Activated CD8-positive, alpha-beta T cell treated with anti-CD3 and anti-CD28 coated beads for 36 hours (primary cell): ENCODE measurements at places on chromosomes 2 and 18. TPM values are rescaled to one million over a fixed set of nuclear protein-coding genes. Genes with fewer than 3 reads are reported as not detected.

Gene RELCH
- 18.4 TPM for total RNA-seq

Gene PID1
- total RNA-seq, result not detected

- DNase-seq, result no peak
- no peak overlapping the region for H3K27ac ChIP-seq
- no peak overlapping the region for H3K4me3 ChIP-seq
- H3K36me3 ChIP-seq, result no peaks in the 10 kb centered on the region
- no peaks in the 10 kb centered on the region for H3K4me1 ChIP-seq
Observed at GRCh38 chr2:177972782-177973181, 99.8 kb downstream of the PDE11A start.

- H3K4me3 ChIP-seq, result no peak overlapping the region
- no peak for DNase-seq
- H3K27me3 ChIP-seq, result peaks cover 3% of the 10 kb centered on the region
- no peaks in the 10 kb centered on the region for H3K36me3 ChIP-seq
- no peak overlapping the region for H3K27ac ChIP-seq
- H3K4me1 ChIP-seq, result no peaks in the 10 kb centered on the region
Observed at GRCh38 chr2:121018136-121019061, 266.6 kb downstream of the TFCP2L1 start.

GRCh38 chr2:11433822-11434221 is 32.1 kb downstream of the E2F6 start:
- no peak overlapping the region for H3K27ac ChIP-seq
- H3K36me3 ChIP-seq, result peaks cover 7% of the 10 kb centered on the region
- H3K27me3 ChIP-seq, result no peaks in the 10 kb centered on the region
- peak; percentile 8 for DNase-seq
- peaks cover 2% of the 10 kb centered on the region for H3K4me1 ChIP-seq
- no peak overlapping the region for H3K4me3 ChIP-seq

- H3K4me3 ChIP-seq, result no peak overlapping the region
- no peaks in the 10 kb centered on the region for H3K36me3 ChIP-seq
- no peaks in the 10 kb centered on the region for H3K27me3 ChIP-seq
- peaks cover 17% of the 10 kb centered on the region for H3K4me1 ChIP-seq
Observed at GRCh38 chr2:12262681-12263436, 453.9 kb upstream of the TRIB2 start.

DNA sequence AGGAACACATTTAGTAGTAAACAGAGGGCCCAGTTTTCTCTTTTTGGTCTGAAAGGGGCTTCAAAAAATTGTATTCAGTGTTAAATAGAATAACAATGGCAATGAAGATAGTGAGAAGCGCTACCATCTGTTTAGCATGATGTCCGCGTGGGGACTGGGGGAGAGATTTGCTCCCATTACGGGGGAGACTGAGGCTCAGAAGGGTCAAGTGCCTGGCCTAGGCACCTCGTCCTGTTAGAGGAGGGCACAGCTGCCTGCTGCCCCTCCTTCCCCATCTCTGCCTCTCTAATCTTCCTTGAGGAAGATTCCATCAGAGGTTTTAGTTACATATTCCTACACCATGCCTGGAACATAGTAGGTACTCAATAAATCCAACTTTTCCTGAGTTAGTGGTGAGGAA is 10.1 kb upstream of the TMEM185B start:
- no peaks in the 10 kb centered on the region for H3K27me3 ChIP-seq
- peak overlapping the region; percentile 99 for H3K27ac ChIP-seq
- peaks cover 49% of the 10 kb centered on the region for H3K4me1 ChIP-seq
- H3K36me3 ChIP-seq, result no peaks in the 10 kb centered on the region

DNA sequence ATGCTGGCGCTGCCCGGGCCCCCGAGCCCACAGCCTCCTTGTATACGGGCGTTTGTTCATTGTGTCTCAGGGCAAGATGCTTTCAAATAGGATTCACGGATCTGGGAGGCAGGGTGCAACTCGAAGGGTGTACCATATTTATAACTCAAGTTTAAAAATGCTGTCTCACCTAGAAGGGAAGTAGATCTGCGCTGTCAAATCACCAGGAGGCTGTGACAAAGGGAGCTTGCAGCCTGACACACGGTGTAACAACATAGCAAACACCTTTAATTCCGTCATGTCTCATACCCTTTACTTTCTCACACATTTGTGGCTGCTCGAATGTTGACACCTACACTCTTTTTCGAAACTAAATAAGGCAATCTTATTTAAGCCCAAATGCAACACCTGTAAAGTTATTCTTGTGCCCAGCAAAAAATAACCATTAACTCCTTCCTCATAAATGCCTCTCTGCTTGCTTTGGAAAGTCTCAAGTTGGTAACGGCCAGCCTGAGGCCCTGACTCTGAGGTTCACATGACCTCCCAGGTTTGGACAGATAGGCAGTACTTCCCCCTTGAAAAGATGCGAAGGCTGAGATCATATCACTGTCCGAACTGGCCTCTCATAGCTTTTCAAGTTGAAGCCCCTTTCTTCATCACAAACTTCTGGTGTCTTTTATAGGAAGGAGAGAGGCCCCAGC is 11.6 kb downstream of the ZEB2 start:
- peaks cover 58% of the 10 kb centered on the region for H3K4me1 ChIP-seq
- H3K36me3 ChIP-seq, result peaks cover 4% of the 10 kb centered on the region
- no peak overlapping the region for H3K4me3 ChIP-seq
- H3K27ac ChIP-seq, result peak overlapping the region; percentile 14
